GM12864 (cell line): ENCODE measurements at places on chromosomes 7 and 10.

DNA sequence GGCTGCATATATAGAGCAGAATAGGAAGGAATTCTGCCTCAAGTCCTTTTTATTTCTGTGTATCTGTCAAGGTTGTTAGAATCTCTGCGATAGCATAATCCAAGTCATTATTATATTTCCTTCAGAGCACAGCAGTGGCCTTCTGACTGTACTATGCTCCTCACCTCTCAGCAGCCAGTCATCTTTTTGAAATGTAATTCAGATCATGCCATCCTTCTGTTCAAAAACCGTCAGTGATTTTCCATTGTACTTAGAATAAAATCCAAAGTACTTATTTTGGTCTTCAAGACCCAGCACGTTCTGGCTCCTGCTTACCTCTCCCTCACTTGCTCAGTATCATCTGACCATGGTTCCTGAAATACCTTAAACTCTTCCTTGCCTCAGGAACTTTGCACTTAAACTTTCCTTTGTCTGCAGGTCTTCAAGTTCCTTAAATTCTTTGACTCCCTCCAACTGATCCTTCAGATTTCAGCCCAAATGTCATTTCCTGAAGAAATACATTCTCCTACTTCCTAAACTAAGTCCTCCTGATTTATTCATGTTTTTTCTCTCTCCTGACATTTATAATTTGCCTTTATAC is 112.4 kb downstream of the ST7 start:
- DNase-seq = no peak

GRCh38 chr7:70583965-70584883 is 547.7 kb upstream of the GALNT17 start:
- DNase-seq = no peak

DNA sequence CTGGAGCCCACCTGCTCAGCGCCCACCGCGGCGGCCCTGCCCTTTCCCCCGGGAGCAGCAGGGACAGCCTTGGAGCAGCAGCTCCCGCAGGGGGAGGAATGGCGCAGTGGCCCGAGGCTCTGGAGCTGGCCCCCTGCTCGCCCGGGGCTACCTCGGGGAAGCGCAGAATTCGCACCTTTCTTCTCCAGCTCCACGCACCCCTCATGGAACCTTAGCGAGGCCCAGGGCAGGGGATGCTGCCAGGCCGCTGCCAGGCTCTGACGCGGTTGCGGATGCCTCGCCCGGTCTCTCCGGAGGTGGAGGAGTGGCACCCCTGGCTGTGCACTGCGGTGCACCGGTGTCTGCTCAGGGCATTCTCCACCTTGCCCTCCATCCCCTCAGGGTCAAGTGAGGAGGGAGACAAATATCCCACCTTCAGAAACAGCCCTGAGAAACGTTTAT is 84.9 kb upstream of the MKI67 start:
- no peak for DNase-seq

- DNase-seq = no peak
Observed at GRCh38 chr7:50221028-50221427, 83.5 kb upstream of the IKZF1 start.

- no peak for DNase-seq
Observed at GRCh38 chr10:46248651-46249146, 38.1 kb upstream of the ANTXRL start.

GRCh38 chr10:1737222-1738061 is at the start of gene ADARB2:
ADARB2 (minus strand) TSS chr10:1737525.
- DNase-seq = peak; percentile 34

DNA sequence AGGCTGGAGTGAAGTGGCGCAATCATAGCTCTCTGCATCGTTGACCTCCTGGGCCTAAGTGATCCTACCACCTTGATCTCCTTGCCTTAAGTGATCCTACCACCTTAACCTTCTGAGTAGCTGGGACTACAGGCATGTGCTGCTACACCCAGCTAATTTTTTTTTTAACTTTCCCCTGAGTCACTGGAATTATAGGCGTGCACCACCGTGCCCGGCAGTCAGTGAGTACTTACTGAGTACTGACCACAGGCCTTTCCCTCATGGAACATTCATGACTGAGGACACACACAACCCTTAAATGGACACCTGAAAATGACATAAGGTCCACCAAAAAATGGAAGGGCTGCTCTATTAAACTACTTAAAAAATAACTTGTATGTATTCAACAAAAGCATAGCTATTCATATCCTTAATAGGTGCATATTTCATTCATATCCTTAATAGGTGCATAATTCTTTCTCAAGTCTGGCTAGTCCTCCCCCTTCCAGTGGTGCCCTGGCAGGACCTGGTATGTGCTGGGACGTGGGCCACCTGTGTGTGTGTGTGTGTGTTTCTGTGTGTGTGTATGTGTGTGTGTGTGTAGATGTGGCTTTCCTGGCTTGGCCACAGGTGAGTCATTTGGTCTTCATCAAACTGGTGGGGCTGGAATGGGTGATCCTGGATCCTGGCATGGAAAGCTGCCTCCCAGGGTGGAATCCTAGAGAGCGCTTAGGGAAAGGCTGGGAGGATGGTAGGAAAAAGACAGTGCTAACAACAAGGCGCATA is 3.5 kb downstream of the FAM180A start:
- DNase-seq = no peak

DNA sequence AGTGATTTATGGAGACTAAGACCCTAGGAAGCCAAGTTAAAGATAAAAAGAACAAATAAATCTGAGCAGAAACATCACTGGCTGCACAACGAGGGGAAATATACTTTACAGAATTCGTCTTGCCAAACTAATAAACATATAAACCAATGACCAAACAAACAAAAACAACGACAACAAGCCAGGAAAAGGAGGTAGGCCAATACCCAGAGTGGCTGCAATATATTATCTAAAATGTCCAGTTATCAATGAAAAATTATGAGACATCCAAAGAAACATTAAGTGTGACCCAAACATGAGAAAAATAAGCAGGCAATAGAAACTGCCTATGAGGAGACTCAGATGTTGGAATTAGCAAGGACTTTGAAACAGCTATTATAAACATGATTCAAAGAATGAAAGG is 81.0 kb downstream of the PKD1L1 start:
- DNase-seq = no peak

GRCh38 chr10:5835446-5836095 is 22.3 kb upstream of the GDI2 start:
- no peak for DNase-seq

DNA sequence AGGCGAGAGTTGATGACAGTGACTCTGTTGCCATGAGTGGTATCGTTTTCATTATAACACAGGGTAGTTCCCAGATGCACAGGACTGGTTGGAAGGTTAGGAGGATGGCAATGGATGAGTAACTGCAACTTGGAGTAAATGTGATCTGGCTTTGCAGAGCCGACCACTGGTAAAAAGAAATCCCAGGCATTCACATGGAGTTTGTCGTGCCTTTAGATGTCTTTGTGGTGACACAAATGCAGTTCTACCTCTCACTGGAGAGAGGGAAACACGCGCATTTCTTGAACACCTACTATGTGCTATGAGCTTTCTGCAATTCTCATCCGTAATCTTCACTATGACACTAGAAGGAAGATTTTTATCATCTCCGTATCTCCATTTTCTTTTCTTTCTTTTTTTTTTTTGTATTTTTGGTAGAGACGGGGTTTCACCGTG is 1.7 kb upstream of the MNX1 start:
- no peak for DNase-seq

DNA sequence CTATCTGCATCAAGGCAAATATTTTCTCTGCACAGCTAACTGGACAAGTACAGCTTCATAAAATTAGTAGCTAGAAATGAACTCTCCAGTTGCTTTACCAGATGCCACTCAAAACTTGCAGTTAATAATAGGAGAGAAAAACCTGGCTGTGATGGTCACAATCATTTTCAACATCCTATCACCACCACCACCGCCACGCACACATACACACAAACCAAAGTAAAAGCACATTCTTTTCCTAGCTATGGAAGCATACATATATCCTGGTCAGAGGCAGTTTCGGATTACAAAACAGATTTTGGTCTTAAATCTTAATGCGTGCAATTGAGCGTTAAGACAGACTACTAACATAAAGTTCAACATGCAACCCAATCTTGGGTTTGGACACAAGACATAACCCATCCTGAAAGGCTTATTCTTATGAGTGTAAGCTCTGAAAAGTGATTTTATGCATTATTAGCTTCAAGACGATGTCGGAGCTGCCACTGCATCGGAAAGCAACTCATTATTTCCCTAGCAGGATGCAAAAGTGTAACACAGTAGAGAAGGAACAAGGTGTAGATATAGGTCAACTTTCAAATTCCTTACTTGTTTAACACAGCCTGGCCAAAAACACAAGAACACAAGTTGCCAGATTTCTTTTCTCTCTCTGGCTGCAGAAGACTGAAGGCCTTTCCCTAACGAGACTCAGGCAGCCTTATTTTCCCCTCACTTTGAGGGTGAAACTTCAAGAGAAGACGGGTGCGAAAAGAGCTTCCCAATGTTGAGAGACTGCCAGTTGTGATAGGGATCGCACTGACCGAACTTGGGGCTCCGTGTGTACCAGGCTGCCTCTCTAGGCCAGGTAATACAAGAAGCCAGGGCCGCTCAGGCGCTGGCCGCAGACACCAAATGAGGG is 1.2 kb downstream of the CACUL1 start:
- DNase-seq = no peak

DNA sequence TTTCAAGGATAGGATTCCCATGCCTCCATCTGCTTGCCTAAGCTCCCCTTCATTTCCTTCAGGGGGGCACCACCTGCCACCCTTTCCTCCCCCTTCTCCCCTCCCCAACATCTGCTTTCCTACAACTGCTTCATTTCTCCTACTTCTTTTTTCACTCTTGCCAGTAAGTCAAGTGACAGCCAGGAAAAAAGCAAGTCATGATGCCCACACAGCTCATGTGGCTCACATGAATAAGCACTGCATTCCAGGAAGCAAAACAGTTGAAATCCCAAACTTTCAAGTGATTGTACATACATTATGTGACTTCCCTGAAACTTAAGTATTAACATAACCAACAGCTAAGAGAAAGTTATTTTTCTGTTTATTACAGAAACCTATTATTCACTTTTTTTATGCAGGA is 78.6 kb downstream of the TNS3 start:
- DNase-seq = no peak

GRCh38 chr10:120643351-120643750 is 186.3 kb downstream of the PLPP4 start:
- DNase-seq = no peak

DNA sequence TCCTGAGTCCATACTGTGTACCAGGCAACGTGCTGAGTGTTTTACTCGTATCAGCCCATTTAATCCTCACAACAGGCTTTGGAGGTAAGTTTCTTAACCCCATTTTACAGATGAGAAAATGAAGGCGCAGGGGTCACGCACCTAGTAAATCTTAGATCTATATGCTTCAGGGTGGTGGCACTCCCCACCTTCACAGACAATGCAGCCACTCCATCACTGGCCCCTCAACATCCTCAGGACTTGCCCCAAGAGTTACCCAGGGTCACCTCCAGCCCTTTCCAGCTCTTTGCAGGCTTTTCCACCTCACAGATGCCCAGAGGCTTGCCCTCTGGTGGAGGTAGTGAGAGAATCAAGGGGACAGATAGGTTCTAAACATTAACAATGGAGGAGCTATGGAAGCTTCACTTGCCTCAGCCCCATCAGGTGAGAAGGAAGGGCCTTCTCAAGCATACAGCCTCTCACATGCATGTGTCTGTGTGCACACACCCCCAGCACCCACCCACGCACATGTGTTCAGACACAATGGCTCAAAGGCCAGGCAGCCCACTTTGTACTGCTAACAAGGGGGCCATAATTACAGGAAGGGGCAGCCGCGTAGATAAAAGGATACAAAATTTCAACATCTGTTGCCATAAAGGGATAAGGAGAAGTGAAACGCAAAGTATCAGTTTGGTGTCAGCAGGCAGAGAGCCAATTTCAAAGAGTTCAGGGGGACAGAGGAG is 29.1 kb downstream of the DPCD start:
- peak; percentile 12 for DNase-seq

GRCh38 chr10:47326927-47327330 is 4.7 kb downstream of the GDF2 start:
- DNase-seq = no peak

- no peak for DNase-seq
Observed at GRCh38 chr10:69807122-69807521, 5.4 kb downstream of the COL13A1 start.

DNA sequence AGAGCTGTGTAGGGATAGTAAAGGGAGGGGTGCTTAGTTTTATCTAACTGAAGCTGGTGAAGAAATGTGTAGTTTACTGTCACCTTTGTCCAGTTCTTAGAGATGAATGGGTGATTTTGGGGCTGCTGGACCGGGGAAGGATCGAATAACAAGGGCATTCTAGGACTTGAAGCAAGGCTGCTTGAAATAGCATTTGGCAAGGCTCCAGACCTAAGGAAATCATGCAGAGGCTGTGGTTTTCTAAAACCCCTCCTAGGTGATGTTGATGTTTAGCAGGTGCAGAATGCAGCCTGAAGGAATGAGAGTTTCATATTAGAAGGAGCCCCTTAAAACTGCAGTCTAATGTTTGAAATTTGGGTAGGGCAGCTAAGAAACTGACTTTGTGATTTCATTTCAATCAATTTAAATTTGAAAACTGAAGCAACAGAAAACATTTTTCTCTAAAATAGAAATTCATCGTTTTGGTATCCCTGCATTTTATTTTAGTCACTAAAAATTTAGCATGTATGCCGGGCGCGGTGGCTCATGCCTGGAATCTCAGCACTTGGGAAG is 68.5 kb downstream of the TET1 start:
- DNase-seq = no peak

GRCh38 chr10:114729103-114729659 is 71.1 kb upstream of the ABLIM1 start:
- no peak for DNase-seq

- no peak for DNase-seq
Observed at GRCh38 chr10:2980116-2980515, 87.2 kb upstream of the PFKP start.

DNA sequence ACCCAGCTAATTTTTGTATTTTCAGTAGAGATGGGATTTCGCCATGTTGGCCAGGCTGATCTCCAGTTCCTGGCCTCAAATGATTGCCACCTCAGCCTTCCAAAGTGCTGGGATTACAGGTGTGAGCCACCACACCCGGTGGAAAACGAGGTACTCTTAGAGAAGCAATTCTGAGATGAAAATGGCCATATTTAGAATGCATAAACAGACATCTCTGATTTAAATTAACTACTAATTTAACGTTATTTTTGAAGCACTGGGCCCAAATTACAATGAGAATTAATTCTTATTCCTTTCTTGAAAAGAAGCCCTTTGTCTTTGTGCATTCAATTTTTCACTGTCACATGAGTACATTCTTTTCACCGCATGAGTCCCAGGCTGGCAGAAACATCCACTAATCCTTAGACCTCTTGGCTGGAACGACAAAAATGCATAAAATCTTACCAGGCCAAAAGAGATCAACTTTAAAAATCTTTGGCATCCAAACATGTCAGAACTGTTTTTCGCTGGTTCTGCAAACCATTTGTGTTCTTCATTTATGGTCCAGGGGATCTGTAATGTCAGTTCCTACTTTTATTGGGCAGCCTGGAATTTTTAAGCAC is 60.1 kb upstream of the CAPZA2 start:
- no peak for DNase-seq

DNA sequence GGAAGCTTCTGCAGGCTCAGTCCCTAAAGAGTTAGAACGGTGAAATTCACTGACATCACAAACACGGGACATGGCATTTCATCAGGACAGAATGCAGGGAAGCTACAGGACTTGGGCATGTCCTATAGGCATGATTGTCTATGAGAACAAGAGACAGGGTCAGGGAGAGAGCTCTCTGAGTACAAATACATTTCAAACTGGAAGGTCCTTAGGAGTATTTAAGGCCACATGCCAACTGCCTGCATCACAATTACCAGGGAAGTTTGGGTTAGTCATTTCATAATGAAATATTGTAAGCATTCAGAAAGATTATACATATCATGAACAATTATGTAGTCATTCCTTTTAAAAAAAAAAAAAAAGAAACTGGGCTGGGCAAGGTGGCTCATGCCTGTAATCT is 71.3 kb downstream of the CREB3L2 start:
- no peak for DNase-seq
